A549 treated with GW870086 at 1 μM for 4 hours (cell line): ENCODE measurements at places on chromosomes 1 and 21. TPM values are rescaled to one million over a fixed set of nuclear protein-coding genes. Genes with fewer than 3 reads are reported as not detected.

MORC3 gene
- total RNA-seq: 4.5 to 9.8 TPM (median 6.8 TPM) in 5 replicates

OR2L2 gene
- total RNA-seq: not detected in 5 replicates

SH3BGR gene
- 0.46 to 1.3 TPM (median 0.60 TPM) in 5 replicates for total RNA-seq

IFNAR1 gene
- 12.3 to 21.7 TPM (median 16.4 TPM) in 5 replicates for total RNA-seq

CYP4A11 gene
- total RNA-seq: not detected in 5 replicates

ATP5PB gene
- total RNA-seq: 241 to 261 TPM (median 249 TPM) in 5 replicates

ACTL8 gene
- 1.4 to 2.2 TPM (median 1.6 TPM) in 5 replicates for total RNA-seq

PCNT gene
- total RNA-seq: 12.3 to 13.8 TPM (median 13.1 TPM) in 5 replicates

CELA3A gene
- not detected in 5 replicates for total RNA-seq

C8B gene
- not detected in 5 replicates for total RNA-seq

PRRX1 gene
- total RNA-seq: 0.02 to 0.03 TPM in 2 of 5 replicates, not detected in the others

TMCO4 gene
- total RNA-seq: 5.3 to 8.1 TPM (median 7.2 TPM) in 5 replicates

AADACL4 gene
- not detected in 5 replicates for total RNA-seq

FBXO2 gene
- total RNA-seq: 6.3 to 9.6 TPM (median 9.2 TPM) in 5 replicates

ARHGEF16 gene
- total RNA-seq: 4.8 to 5.8 TPM (median 5.0 TPM) in 5 replicates

TSPEAR gene
- total RNA-seq: not detected in 5 replicates

PADI2 gene
- total RNA-seq: 0.87 to 1.5 TPM (median 1.00 TPM) in 5 replicates

OR14K1 gene
- not detected in 5 replicates for total RNA-seq

RSRP1 gene
- total RNA-seq: 15.5 to 22.9 TPM (median 21.0 TPM) in 5 replicates

ITLN2 gene
- total RNA-seq: 0.30 to 0.93 TPM (median 0.57 TPM) in 5 replicates

NUDT4B gene
- 0.47 to 2.8 TPM (median 0.82 TPM) in 5 replicates for total RNA-seq

LMOD1 gene
- total RNA-seq: not detected in 5 replicates

ORC1 gene
- 16.6 to 18.8 TPM (median 17.9 TPM) in 5 replicates for total RNA-seq

TENT5C gene
- 0.03 to 0.16 TPM (median 0.07 TPM) in 5 replicates for total RNA-seq

OR2T2 gene
- total RNA-seq: not detected in 5 replicates

ZNF683 gene
- total RNA-seq: not detected in 5 replicates
